ENCODE measurements at places on chromosomes 3 and 15.
A peak's percentile ranks its signal among the peaks of the same experiment; 100 is the strongest.

- no peak for DNase-seq
These were observed 8.3 kb upstream of the PGPEP1L start for GRCh38 chr15:99015698-99016568.

GRCh38 chr3:36868614-36869436 is 76.0 kb downstream of the TRANK1 start:
- DNase-seq: peak; percentile 50

GRCh38 chr3:24339266-24339825 is 155.3 kb downstream of the THRB start:
- no peak for DNase-seq

DNA sequence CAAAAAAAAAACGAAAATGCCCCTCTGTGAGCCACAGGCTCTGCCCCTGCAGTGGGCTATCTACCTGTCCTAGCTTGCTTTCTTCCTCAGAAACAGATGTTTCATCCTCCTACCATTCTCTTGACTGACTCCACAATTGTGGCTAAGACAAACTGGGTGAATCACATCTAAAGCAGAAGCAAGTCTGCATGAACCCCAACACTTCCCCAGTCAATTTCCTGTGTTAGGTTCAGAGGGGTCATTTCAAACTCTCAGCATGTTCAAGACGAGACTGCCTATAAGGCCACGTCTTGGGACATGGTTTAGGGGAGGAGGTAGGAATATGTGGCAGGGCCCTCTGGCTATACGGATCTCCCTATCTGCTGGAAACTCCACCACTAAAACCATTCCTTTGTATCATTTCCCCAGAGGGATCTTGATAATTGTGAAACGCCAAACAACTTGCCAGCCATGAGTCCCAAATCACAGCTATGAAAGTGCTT is 28.6 kb upstream of the ANKDD1A start:
- peak; percentile 21 for DNase-seq

GRCh38 chr3:147007736-147008245 is 398.6 kb downstream of the ZIC4 start:
- no peak for DNase-seq

- DNase-seq: no peak
These were observed 883.6 kb upstream of the NR2F2 start for GRCh38 chr15:95446854-95447253.

DNA sequence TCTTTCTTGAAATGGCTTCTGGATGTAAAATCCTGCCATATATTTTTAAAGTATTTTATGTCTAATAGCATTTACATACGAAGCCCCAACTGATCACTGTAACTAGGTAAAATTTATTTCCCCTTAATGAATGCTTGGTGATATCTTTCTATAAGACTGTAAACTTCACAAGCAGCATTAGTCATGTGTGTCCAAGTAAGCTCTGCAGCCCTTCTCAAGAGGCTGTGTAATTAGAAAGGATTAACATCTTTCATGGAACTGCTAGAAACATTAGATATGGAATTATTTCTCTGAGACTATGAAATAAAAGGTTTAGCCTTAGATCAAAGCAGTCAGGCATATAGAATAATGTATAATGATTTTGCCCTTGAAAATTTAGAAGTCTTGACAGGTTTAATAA is 143.3 kb downstream of the EPHA3 start:
- DNase-seq: no peak

- DNase-seq: no peak
These were observed 32.6 kb downstream of the RTP4 start for GRCh38 chr3:187400756-187401155.

- DNase-seq: no peak
These were observed 133.5 kb upstream of the ONECUT1 start for GRCh38 chr15:52923626-52924025.

- no peak for DNase-seq
These were observed 465.0 kb downstream of the SHQ1 start for GRCh38 chr3:72383230-72383629.

DNA sequence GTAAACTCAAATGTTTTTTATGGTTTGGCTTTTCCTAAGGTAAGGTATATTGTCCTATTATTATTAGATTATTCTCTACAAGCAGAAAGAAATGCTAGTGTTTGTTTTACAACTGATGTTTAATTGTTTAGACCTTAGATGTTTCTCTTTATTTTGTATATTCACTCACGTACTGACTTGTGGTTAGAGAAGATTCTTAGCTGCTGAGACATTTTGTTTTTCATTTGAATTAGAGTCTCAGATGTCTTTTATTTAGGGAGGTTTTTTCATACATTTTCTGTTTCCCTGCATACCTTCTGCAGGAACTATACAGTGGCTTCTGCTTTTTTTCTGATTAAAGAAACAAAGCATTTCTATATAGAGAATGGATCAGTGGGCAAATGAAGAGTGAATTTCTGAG is 110.9 kb downstream of the MYRIP start:
- DNase-seq: no peak

DNA sequence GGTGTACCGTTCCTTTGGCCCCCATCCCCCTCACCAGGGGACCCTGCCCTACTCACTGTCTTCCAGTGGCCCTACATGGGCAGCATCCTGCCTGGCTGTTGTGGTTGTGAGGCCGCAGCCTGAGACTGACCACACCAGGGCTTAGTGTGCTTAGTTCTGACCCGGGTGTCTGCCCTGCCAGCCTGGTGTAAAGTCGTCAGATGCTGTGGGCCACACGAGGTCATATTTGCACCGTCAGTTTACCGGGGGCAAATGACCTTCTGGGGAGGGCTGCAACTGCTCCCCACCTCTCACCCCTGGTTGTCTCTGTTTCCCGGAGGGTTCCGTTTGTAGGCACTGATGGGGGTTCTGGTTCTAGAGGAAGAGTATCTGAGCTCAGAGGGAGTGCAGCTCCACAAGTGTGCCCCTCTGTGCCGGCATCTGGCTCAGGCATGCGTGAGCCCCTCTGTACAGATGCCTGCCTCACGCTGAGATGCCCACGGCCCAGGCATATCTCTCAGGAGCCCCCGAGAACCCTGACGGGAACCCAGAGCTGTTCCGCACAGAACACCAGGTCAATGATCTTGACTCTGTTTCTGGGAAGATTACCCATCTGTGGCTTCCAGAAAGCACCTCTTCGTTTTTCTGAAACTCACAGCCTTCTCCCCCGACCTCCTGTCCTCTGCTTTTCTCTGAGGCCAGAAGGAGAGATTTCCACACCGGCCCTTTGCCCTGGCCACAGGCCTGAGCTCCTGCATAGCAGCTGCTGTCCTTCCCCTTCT is 19.2 kb downstream of the KLF13 start:
- no peak for DNase-seq

DNA sequence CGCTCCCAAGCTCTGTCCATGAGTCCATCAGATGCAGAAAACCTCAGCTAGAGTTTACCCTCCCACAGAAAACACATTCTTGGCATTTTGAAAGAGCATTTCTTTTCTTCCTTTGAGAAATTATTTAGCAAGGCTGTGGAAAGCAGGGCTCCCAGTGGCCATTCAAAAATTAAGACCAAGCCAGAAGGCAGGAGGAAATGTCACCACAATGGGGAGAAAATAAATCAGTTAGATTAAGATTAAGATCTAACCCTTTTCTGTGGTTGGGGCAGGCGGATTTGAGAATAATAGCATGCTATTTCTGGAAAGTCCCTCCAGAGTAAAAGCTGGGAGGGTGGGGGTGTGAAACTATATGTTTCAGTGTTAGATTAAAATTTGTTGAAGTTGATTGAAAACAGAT is 20.2 kb downstream of the LRIG1 start:
- DNase-seq: peak; percentile 53

GRCh38 chr3:4680227-4680691 is 187.1 kb downstream of the ITPR1 start:
- DNase-seq: no peak

GRCh38 chr3:185030951-185031350 is 121.9 kb downstream of the C3orf70 start:
- DNase-seq: no peak

Data from activated naive CD4-positive, alpha-beta T cell treated with Interleukin-2 at 50 U/mL for 16 hours (primary cell).